Activated T-helper 17 cell treated with anti-CD3 and anti-CD28 coated beads, Interleukin-2, amount 50 U/mL, for 72 hours (primary cell): ENCODE measurements at places on chromosomes 1 and 21.
A peak's percentile ranks its signal among the peaks of the same experiment; 100 is the strongest.

DNA sequence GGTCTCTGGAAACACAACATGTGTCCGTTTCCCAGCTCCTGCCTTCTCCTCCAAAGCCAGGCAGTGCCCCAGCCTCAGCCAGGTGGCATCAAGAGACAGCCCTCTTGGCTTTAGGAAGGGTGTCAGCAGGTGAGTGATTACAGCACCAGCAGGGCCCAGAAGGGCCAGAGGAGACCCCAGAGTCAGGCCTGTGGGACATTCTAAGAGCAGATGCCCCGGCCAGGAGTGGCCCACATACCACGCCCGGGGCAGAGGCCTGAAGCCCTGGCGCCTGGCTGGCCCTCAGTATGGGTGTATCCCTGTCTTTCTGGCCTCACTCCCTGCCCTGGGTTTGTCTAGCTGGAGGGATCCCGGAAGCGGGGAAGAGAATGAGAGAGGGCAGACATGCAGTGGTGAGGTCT lies 109.2 kb downstream of the CASZ1 start:
- ATAC-seq = no peak

- ATAC-seq = no peak
Measured at GRCh38 chr1:28064064-28064463, 24.3 kb downstream of the EYA3 start.

GRCh38 chr21:26544201-26544775 lies 28.8 kb downstream of the CYYR1 start:
- ATAC-seq = no peak

GRCh38 chr1:203593723-203594122 lies 32.9 kb upstream of the ATP2B4 start:
- ATAC-seq = peak; percentile 88

- ATAC-seq = peak; percentile 95
Measured at GRCh38 chr1:85297855-85298629, 21.6 kb upstream of the BCL10 start.
